ENCODE measurements at places on chromosomes 3 and 15.

- no peak for DNase-seq
These were observed 126.7 kb upstream of the NSMCE3 start for GRCh38 chr15:29396176-29396811.

DNA sequence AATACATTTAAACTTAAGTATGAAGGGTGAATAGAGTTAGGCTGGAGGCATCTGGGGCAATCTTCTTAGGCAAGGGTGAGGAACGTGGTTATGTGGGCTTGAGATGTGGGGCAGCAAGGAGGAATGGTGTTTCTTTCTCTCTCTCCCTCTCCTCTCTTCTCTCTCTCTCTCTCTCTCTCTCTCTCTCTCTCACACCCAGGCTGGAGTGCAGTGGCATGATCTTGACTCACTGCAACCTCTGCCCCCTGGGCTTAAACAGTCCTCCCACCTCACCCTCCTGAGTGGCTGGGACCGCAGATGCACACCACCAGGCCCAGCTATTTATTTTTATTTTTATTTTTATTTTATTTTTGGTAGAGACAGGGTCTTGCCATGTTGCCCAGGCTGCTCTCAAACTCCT is 4.0 kb upstream of the MGA start:
- no peak for DNase-seq

DNA sequence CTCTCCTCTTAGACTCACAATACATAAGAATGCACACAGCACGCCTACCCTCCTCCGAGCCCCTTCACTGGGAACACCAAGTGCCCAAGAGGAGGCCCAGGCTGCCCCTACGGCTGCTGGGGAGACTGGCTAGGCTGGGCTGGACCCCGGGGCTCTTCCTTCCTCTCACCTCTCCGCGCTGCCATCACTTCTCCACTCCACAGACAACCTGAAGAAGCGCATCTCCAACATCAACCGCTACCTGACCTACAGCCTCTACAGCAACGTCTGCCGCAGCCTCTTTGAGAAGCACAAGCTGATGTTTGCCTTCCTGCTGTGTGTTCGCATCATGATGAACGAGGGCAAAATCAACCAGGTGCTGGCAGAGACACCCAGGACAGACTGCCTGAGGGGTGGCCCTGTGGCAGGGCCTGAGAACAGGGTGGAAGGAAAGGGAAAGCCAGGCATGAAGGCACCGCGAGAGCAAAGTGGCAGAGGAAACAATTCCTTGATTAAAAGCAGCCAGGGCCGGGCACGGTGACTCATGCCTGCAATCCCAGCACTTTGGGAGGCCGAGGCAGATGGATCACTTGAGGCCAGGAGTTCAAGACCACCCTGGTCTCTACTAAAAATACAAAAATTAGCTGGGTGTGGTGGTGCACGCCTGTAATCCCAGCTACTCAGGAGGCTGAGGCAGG is 51.6 kb downstream of the SEMA3G start:
- no peak for DNase-seq

GRCh38 chr3:142987707-142988106 is 13.7 kb upstream of the U2SURP start:
- no peak for DNase-seq

DNA sequence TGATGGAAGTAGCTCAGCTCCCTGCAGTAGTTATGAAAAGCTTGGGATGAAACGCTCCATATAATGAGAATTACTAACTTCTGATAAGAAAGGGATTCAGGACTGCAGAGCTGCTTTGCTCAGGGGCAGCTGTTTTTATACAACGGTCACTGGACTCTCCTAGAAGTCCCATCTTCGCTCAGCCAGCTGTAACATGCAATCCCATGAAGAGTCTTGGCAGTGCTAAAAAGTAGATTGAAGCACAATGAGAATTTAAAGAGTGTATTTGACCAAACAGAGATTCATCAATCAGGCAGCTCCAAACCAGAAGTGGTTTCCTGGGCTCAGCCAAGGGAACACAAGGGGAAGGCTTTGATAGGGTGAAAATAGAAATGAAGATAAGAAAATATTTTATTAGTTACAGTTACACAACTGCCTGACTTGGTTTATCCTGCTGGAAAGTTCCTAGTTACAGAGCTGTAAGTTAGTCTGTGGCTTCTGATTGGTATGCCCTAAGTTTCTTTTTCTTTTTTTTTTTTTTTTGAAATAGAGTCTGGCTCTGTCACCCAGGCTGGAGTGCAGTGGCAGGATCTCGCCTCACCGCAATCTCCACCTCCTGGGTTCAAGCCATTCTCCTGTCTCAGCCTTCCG is 24.1 kb downstream of the SIDT1 start:
- DNase-seq: no peak

DNA sequence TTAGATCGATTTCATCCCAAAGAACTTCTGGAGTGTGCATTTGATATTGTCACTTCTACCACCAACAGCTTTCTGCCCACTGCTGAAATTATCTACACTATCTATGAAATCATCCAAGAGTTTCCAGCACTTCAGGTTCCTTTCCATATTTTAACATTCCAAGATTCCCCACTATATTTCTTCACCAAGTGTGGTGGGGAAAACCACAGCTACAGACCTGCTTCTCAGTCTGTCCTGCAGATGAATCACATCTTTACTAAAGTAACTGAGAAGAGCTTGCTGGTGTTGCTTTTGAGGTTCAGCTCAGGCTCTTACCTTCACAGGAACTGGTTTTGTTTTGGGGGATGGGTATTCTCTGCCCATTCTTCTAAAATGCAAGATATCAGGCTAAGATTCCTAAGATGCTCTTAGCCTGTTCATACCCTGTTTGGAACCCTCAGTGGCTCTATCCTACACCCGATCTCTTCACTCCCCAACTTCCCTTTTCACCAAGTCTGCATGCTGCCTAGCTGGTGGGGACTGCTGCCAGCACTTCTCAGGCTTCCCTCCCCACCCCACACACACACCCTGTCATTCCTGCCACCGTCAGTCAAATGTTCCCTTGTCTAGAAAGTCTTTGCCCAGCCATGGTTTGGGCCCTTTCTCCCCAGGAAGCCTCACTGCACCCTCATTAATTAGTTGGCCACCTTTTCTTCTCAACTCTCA is 30.8 kb downstream of the SRP14 start:
- no peak for DNase-seq

- no peak for DNase-seq
These were observed 25.0 kb downstream of the TGFBR2 start for GRCh38 chr3:30631243-30631904.

DNA sequence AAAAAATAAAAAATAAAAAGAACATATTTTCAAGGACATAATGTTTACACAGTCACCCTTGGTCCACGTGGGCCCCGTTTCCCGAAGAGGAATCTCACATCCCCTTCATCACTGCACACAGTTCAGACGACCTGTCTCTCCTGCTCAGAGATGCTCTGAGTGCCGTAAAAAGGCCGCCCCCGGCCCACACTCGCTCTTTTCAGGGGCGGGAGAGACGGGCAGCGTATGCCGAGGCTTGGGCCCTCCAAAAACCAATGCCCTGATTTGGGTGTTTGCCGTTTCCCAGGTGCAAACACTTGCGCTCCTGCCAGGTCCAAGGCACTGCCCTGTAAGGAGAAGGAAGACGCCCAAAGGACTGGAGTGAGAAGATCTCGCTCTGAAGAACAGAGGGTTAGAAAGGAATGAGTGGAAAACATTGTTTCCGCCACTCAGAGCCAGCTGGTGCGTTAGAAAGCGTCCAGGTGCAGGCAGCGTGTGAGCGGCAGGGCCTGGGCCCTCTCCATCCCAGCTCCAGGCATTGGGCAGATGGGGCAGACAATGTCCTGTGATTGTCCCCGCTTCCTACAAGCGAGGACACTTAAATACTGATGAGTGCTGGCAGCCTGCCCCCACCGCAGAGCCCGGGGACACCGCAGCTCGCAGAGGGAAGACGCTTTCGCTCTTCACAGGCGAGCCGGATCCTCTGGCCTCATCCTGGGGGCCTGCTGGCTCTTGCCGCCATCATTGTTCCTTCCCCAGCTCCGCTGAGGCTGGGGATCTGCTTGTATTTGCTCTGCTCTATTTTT is 53.2 kb downstream of the NIPA2 start:
- DNase-seq: no peak

DNA sequence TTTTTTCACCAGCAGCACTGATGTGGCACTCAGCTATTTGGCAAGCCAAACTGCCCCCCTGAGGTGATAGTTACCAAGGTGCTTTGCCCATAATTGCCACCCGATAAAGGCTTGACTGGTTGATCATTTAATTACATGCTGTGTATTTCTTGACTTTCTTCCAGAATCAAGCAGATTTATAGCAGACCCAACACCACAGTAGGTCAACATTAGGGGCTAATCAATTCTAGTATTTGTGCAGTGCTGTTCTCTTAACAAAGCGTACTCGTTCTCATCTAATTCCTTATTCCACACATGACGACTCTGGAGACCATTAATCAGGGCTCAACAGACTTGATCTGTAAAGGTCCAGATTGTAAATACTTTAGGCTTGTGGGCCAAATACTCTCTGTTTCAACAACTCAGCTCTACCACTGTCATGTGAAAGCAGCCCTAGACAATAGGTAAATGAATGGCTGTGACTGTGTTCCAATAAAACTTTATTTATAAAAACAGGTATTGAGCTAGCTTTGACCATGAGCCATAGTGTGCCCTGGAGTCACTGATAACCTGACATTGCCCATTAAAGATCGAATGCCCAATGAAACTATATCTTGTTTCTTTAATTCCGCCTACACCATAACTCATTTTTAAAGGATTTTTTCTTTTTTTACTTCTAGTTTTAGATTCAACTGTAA is 119.1 kb upstream of the TMC3 start:
- DNase-seq: no peak

- peak; percentile 21 for DNase-seq
These were observed 28.6 kb upstream of the UBE2E2 start for GRCh38 chr3:23174426-23175039.

DNA sequence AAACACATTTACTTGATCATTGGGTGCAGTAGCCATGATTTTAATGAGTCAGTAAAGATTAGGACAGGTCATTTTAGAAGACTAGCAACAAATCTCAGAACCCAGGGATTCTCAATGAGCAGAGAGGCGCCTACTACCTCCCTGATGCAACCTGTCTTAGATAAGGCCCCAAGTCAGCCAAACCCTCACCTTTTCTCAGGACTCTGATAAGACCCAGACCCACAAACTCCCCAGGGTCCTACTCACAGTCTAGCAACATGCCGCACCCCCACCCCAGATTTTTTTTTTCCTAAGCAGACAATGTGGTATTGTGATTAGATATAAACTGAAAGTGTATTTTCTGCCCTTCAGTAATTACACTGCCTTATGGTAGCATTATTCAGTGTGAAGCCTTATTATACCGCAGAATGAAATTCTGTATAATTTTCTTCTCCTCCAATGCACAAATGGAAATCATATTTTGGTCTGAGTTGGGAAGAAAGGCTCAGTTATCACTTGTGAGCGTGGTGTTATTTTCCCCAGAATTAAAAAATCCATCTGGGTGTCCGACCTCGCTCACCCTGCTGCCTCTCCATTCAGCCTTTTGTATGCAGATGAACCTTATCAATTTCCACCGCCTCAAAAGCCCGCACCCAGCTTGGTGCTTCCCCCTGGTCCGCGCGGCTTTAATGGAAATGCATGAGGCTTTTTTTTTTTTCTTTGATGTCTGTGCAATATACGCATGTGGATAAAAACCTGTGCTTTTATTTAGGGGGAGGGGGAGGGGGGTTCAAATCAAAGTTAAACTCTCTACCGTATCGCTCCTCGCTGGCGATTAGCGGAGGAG is 122.0 kb upstream of the SOX14 start:
- DNase-seq: no peak
